ENCODE measurements at places on chromosomes 5 and 9.
A peak's percentile ranks its signal among the peaks of the same experiment; 100 is the strongest.

- no peak for DNase-seq
Observed at GRCh38 chr5:91635950-91636734, 253.0 kb upstream of the ARRDC3 start.

GRCh38 chr9:94277885-94278536 lies 18.9 kb downstream of the ZNF169 start:
- DNase-seq = no peak

GRCh38 chr5:149079883-149080282 lies 17.0 kb upstream of the SH3TC2 start:
- DNase-seq = no peak

- DNase-seq = no peak
Observed at GRCh38 chr9:98374385-98375051, 119.1 kb upstream of the TBC1D2 start.

GRCh38 chr5:65073250-65073661 lies 304.5 kb downstream of the CWC27 start:
- DNase-seq = no peak

DNA sequence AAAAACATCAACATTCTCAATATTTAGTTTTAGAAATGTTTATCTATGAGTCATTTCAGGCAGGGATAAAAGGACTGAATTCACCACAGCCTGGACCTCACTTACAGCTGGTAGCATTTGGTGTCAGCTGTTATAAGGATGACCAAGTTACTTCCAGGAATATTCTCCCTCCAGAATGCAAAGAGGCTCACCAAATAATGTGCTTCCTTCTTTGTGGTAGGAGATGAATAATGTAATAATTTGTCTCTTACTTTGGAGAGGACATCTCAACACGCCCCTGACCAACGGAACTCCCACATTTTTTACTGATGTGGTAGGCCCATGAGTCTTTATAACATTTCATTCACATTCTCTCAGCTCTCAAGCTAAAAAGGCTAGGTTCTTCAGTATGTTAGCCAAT lies 825.9 kb upstream of the GRAMD2B start:
- no peak for DNase-seq

- no peak for DNase-seq
Observed at GRCh38 chr5:10689391-10690081, 71.5 kb downstream of the DAP start.

DNA sequence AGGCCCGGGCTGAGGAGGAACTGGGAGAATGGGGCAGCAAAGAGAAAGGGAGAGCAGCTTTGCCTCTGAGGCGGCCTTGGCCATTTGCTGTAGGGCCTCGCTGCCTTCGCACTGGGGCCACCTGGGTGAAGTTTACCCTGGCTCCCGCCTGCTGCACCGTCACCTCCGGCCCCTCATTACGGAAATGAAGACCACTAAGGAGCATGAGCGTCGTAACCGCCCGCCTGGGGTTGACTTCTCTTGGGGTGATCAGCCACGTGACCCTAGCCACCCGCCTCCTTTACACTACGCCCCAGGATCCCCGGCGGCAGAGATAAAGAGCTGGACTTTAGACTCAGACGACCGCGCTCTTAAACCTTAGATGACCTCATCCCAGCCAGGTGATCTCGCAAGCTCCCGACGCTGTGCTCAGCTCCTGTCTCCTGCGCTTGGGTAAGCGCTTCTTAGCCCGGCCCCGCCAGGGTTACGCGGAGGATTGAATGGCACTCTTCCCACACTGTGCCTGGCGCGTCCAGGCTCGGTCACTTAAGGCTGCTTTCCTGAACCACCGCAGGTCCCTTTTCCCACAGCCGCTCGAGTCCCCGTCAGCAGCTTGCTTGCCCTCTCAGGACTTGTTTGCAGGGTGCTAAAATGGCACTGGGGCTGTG lies 107.9 kb upstream of the LARP1 start:
- peak; percentile 46 for DNase-seq

- DNase-seq = no peak
Observed at GRCh38 chr9:103798620-103799019, 295.5 kb upstream of the SMC2 start.

DNA sequence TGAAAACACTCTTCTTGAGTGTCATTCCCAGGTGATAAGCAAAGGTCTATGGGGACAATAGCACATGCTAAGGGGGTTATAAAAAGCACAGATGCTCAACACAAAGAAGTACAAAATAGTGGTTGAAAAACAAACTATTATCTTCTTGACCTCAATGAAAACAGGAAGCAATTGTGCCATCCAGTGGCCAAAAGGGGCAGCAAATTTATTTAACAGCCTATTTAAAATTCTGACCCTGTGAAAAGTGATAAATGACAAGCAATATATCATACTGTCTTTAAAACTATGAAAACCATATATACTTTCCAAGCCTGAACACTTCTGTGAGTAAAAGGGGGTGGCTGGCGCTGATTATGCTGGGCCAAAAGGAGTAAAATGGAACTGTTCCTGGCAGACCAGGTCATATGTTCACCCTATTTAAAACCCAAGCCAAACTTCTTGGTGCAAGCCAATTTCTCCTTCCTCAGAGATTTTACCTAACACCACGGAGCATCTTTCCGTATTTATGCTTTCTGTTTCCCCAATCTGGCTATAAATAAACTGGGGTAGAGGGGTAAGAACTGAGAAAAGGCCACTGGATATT lies 29.7 kb downstream of the TEX10 start:
- no peak for DNase-seq

GRCh38 chr5:68354315-68354714 lies 138.8 kb downstream of the PIK3R1 start:
- DNase-seq = no peak

- DNase-seq = no peak
Observed at GRCh38 chr5:170105642-170106611, at the start of gene FOXI1. TSS of gene FOXI1 (plus strand) at chr5:170105897. CDS start at chr5:170105958, 61 bp downstream.

- DNase-seq = no peak
Observed at GRCh38 chr9:3912817-3913216, 387.0 kb upstream of the RFX3 start.

DNA sequence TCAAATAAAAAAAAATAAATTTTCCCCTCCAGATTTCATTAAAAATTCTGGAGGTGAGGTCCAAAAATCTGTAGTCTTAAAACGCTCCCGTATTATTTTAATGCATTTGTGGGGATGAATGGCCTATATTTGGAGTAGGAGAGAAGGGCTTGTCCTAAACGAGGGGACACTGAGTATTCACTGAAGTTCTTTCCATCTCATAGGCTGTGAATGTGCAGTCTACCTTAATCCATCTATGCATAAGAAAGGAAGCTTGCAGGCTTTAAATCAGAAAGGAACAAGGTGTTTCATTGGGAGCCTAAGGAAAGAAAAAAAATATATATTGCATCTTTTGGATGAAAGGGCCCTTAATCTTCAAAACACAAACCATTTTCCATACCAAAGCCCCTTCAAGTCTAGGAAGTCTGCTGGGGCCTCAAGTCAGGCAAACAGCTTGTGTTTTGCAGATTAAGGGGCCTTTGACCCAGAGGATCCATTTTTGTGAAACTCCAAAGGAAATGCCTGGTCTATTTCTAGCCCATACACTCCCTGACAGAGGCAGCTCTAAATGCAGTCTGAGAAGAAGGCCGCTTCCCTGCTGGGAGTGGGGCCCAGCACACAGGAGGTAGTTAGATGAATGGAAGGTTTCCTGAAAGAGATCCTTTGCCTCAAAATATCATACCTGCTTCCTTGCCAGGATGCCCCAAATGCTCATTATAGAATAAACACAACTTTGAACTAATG lies 35.6 kb downstream of the BRINP1 start:
- no peak for DNase-seq

- no peak for DNase-seq
Observed at GRCh38 chr5:140631036-140631417, 1.9 kb downstream of the CD14 start.

- no peak for DNase-seq
Observed at GRCh38 chr9:133584559-133585476, 24.4 kb downstream of the FAM163B start.

DNA sequence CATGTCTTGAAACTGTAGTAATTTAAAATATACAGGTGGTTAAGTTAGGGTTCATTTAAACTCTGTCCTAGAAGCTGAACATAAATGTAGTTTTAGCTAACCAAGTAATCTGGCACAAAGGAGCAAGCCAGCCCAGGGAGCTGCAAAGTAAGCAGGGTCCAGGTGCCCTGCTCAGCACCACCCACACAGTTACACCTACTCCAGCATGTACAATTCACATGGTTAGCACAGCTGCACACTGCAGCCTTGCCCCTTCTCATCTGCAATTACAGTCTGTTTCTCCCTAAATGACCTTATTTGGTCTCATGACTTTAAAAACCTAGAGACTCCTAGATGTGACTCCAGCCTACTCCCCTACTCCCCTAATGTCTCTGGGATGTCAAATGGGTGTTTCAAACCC lies 128.4 kb downstream of the EPB41L4A start:
- DNase-seq = no peak

- DNase-seq = no peak
Observed at GRCh38 chr5:143284521-143284920, 119.0 kb downstream of the NR3C1 start.

DNA sequence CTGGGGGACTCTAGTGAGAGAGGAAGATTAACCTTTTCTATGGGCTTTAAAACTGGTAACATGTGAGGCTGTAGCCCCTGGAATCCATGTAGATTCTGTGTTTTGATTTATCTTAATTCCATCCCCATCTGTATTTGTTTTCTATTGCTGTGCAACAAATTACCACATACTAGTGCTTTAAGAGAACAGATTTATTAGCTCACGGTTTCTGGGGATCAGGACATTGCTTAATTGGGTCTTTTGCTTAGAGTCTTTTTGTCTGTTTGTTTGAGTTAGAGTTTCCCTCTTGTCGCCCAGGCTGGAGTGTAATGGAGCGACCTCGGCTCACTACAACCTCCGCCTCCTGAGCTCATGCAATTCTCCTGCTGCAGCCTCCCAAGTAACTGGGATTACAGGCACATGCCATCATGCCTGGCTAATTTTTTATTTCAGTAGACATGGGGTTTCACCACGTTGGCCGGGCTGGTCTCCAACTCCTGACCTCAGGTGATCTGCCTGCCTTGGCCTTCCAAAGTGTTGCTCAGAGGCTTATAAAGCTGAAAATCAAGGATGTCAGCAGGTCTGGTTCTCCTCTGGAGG lies 29.9 kb upstream of the GNA14 start:
- DNase-seq = no peak

- no peak for DNase-seq
Observed at GRCh38 chr9:110606179-110606790, 26.7 kb upstream of the SVEP1 start.

DNA sequence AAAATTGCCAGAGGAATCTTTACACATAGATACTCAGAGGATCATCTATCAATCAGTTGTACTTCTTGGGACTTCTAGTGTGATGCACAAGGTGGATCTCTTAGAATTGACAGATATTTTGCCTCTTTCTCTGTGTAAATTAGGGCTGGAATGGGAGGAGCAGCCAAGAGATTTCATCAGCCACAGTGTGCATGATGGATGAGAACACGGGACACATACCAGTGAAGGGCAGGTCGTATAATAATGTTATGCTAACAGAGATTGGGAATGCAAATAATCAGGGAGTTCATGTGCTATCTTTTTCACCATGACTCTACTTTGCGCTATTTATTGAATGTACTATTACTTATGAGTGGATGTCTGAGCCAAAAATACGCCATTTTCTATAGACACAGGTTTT lies 43.3 kb upstream of the ISOC1 start:
- DNase-seq = no peak

DNA sequence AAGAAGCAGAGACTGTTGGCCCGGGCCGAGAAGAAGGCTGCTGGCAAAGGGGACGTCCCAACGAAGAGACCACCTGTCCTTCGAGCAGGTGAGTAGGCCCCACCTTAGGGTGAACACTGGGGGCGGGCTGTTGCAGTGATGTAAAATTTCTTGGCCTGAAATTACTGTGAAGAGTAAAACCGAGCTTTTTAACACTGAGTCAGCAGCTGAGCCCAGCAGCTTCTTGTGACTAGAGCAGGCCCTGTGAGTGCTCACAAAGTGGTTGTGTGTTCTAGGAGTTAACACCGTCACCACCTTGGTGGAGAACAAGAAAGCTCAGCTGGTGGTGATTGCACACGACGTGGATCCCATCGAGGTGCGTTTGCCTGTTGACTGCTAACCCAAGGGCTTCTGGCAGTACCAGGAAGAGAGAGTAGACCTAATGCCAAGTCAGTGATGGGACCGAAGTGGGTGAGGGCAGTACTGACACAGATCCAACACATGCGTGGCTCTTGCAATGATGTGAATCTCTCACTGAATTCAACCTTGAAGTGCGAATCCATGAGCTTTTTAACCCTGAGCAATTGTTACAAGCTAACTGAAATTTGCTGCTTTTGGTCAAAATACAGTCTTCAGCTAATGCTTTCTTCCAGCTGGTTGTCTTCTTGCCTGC lies 2.1 kb downstream of the RPL7A start:
- no peak for DNase-seq

DNA sequence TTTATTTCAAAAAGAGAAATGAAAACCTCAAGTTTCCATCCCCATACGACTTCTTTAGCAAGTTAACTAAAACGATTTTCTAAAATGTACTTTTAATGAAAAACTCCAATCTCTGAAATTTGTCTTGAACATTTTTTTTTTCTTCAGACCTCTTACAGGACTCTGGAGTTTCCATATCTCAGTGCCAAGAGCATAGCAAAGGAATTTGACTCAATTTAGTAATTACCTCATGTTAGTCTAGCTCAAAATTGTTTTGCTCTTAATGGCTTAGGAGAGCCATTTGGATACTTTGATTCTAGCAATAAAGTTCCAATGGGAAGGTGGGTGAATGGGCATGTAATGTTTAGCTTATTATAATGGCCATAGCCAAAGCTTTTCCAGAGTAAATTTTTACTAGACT lies 26.0 kb upstream of the SPATA31D4 start:
- no peak for DNase-seq

- no peak for DNase-seq
Observed at GRCh38 chr5:177195307-177195952, 61.9 kb downstream of the NSD1 start.

- DNase-seq = no peak
Observed at GRCh38 chr5:133977161-133977787, 8.8 kb upstream of the C5orf15 start.

- DNase-seq = no peak
Observed at GRCh38 chr5:71836559-71837112, 117.6 kb downstream of the CARTPT start.

- DNase-seq = no peak
Observed at GRCh38 chr9:93139365-93140182, 5.5 kb upstream of the NINJ1 start.

DNA sequence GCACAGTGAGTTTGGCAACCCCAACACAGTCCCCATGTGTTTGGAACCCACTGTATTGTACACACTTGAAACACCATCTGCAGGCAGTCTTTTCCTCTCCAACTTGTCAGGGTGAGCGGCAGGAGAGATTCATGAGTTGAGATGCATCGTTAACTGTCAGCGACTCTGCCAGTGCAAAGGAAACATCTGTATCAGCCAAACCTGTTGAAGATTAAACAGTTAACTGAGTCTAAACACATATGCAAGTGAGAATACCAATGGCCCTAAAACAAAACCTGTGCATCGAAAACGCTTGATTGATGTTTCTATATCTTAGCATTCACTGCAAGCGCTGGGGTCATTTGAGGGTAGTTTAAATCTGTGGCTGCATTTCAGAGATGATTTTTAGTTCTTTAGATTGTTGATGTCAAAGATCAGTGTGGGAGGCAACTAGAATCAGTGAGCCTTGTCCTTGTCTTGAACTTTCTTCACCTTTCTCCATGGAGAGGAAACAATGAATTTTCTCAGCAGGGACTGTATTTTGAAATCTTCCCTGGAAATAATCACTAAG lies 41.3 kb upstream of the PAM start:
- DNase-seq = no peak

All from GM12892 (cell line).